ENCODE measurements at places on chromosomes 3 and 15.

- no peak for DNase-seq
Observed at GRCh38 chr3:88963003-88963402, 144.4 kb upstream of the EPHA3 start.

DNA sequence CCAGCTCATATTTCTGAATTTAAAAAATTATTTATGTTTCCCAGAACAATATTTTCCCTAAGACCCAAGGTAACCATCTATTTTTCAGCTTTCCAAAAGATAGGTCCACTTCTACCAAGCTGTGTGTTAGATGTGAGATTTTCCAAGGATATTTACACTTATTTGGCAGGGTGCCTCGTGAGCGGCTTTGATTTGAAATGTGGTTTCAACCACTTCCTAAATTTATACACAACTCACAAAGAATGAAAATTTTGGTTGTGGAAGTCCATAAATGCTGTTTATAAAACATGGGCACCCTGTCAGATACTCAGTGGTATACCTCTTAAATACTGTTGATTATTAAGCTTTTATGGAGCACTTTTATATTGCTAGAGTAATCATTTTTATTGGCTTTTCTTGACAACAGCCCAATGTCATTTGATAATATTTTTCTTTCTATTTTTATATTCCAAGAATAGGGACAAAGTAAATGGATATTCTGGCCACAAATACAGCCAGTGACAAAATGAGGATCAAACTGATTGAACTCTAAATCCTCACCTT lies 57.6 kb downstream of the GAP43 start:
- no peak for DNase-seq

DNA sequence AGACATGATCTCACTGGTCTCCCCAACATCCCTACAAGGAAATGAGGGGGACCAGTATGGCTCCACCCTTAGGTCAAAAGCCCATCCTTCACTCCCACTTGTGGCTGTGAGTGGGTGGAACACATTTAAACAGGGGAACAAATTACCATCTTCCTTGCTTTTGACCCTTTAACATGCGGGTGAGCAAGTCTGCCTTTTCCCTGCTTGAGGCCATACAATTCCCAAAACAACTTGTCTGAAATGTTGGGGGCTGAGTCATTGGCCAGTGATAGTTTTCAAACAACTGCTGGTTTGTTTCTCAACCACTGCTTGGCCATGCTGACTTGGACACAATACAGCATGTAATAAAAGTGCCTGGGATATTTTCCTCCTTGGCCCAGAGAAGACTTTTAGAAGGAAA lies 39.6 kb downstream of the COL8A1 start:
- no peak for DNase-seq

DNA sequence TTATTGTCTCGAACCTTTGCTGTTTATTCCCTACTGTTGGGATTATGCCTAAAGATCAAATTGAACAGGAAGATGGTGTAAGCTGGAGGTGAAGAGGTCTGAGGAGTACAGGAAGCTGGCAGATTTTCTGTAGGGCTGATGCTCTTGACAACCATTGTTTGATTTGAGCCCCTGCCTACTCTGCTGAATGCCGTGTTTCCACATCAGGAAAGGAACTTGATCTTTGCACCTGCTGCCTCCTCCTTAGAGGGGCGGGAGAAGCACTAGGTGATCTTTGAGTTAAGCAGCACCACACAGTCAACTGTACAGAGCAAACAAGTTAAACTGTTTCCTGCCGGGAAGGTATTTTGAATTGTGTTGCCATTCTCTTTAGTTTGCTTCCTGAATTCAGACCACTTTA lies 364.6 kb upstream of the EPHA6 start:
- DNase-seq: no peak

- DNase-seq: no peak
Observed at GRCh38 chr3:153215966-153216365, 53.9 kb downstream of the RAP2B start.
